ENCODE measurements at places on chromosomes 12 and 14.

DNA sequence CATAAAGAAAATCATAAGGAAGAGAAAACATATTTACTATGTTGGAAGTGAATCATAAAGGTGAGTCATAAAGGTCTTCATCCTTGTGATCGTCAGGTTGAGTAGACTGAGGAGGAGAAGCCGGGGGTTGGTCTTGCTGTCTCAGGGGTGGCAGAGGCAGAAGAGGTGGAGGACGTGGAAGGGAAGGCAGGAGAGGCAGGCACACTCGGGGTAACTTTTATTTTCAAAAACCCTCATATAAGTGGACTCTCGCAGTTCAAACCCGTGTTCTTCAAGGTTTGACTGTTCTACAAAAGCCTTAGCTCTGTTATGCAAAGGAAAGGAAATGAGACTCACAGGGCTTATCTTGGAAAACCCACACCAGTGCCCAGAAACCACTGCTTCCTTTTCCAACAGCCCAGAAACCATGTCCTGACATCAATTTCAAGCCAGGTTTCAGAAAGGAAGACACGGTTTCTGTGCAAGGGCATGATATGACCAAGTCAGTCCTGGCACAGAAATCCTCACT, 14.0 kb downstream of the SMCO2 start:
- H3K27me3 ChIP-seq, result peaks cover 4% of the 10 kb centered on the region
- H3K27ac ChIP-seq, result no peak overlapping the region
- DNase-seq, result peak; percentile 29
- H3K36me3 ChIP-seq, result no peaks in the 10 kb centered on the region

GRCh38 chr14:93727917-93728650, 60.2 kb downstream of the PRIMA1 start:
- DNase-seq, result no peak
- no peaks in the 10 kb centered on the region for H3K27me3 ChIP-seq
- no peaks in the 10 kb centered on the region for H3K36me3 ChIP-seq
- H3K4me3 ChIP-seq, result no peak overlapping the region
- no peak overlapping the region for H3K27ac ChIP-seq

DNA sequence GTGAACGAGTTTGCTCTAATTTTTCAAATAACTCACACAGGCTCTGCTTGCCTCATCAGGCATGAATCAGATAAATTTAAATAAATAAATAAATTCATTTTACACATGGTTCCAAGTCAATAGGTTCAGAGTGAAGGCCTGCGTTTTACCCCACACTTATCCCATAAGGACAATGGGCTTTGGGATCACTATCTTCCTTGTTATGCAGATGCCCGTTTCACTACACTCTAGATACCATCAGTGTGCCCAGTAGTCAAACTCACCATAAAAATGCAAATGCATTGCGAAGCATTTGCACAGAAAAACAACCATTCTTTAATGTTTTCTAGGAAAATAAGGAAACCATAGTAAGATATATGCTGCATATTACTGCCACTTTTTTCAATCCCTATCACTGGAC, 155.9 kb upstream of the CCDC196 start:
- H3K4me1 ChIP-seq, result no peaks in the 10 kb centered on the region
- DNase-seq, result no peak
- no peak overlapping the region for H3K4me3 ChIP-seq
- H3K36me3 ChIP-seq, result no peaks in the 10 kb centered on the region
- no peaks in the 10 kb centered on the region for H3K27me3 ChIP-seq

DNA sequence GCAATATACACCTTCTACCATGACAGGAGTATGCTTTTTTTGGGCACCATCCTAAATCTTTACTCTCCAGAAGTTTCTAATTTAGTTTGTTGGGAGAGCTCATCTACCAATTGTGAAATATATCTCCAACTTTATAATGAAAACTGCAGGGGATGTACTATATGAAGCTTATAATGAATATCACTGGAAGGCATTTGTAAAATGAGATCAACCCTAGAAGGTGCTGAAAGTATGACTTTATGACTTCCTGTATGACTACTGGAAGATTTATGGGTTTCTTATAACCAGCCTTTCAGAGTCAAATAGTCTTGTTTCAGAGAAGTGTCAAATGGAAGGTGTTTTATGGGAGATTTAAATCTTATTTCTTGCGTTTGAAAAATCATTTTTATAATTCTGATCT, 122.9 kb downstream of the MYRFL start:
- H3K36me3 ChIP-seq, result no peaks in the 10 kb centered on the region
- no peak for DNase-seq
- H3K27ac ChIP-seq, result no peak overlapping the region
- H3K4me3 ChIP-seq, result no peak overlapping the region
- no peaks in the 10 kb centered on the region for H3K4me1 ChIP-seq

GRCh38 chr12:96241846-96242256, 47.7 kb downstream of the ELK3 start:
- H3K36me3 ChIP-seq, result peaks cover 5% of the 10 kb centered on the region
- H3K27ac ChIP-seq, result no peak overlapping the region
- no peak for DNase-seq
- H3K27me3 ChIP-seq, result no peaks in the 10 kb centered on the region

GRCh38 chr12:27896419-27896990, 76.0 kb downstream of the PTHLH start:
- H3K27me3 ChIP-seq, result no peaks in the 10 kb centered on the region

- no peak overlapping the region for H3K27ac ChIP-seq
- peak; percentile 35 for DNase-seq
- no peaks in the 10 kb centered on the region for H3K36me3 ChIP-seq
These were observed 75.9 kb upstream of the FBRSL1 start for GRCh38 chr12:132413931-132414588.

- no peaks in the 10 kb centered on the region for H3K27me3 ChIP-seq
- no peaks in the 10 kb centered on the region for H3K4me1 ChIP-seq
- H3K27ac ChIP-seq, result no peak overlapping the region
These were observed 102.8 kb downstream of the SLC16A7 start for GRCh38 chr12:59698600-59698999.

- no peak overlapping the region for H3K27ac ChIP-seq
- H3K27me3 ChIP-seq, result no peaks in the 10 kb centered on the region
- peaks cover 11% of the 10 kb centered on the region for H3K36me3 ChIP-seq
These were observed 1.4 kb upstream of the MAP4K5 start for GRCh38 chr14:50533806-50534205.

- DNase-seq, result no peak
- H3K36me3 ChIP-seq, result no peaks in the 10 kb centered on the region
- no peaks in the 10 kb centered on the region for H3K27me3 ChIP-seq
- no peak overlapping the region for H3K4me3 ChIP-seq
- H3K27ac ChIP-seq, result no peak overlapping the region
- H3K4me1 ChIP-seq, result no peaks in the 10 kb centered on the region
These were observed 76.6 kb upstream of the TMPO start for GRCh38 chr12:98438656-98439230.

- H3K27me3 ChIP-seq, result no peaks in the 10 kb centered on the region
- no peak for DNase-seq
- H3K4me3 ChIP-seq, result no peak overlapping the region
- no peaks in the 10 kb centered on the region for H3K36me3 ChIP-seq
- no peaks in the 10 kb centered on the region for H3K4me1 ChIP-seq
These were observed 13.9 kb upstream of the TNFRSF1A start for GRCh38 chr12:6355491-6356373.

DNA sequence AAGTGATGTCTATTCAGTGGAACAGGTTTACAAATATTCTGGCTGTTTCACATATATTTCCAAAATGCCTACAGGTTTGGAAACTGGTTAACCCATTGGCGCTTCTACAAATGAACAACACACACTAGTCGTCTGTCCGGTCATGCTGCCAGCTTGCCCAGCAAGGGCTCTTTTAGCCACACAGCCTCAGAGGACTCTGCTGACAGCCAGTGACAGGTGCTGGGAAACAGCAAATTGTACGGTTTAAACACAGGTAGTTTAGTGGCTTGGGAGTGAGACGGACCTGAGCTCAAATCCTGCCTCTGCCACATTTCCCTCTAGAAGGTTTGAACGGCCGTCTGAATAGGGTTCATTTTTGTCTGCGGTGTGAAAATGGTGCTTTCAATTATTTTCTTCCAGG, 53.8 kb downstream of the MOK start:
- DNase-seq, result no peak
- H3K36me3 ChIP-seq, result no peaks in the 10 kb centered on the region
- H3K4me1 ChIP-seq, result no peaks in the 10 kb centered on the region
- no peak overlapping the region for H3K27ac ChIP-seq
- no peaks in the 10 kb centered on the region for H3K27me3 ChIP-seq

- H3K4me1 ChIP-seq, result no peaks in the 10 kb centered on the region
- H3K27ac ChIP-seq, result no peak overlapping the region
- no peak for DNase-seq
- no peaks in the 10 kb centered on the region for H3K36me3 ChIP-seq
These were observed 39.7 kb upstream of the AP4S1 start for GRCh38 chr14:30985796-30986195.

- H3K4me3 ChIP-seq, result no peak overlapping the region
- H3K4me1 ChIP-seq, result no peaks in the 10 kb centered on the region
- peak; percentile 27 for DNase-seq
- H3K27me3 ChIP-seq, result peaks cover 4% of the 10 kb centered on the region
- no peak overlapping the region for H3K27ac ChIP-seq
- no peaks in the 10 kb centered on the region for H3K36me3 ChIP-seq
These were observed 229.8 kb upstream of the LRIG3 start for GRCh38 chr12:59149995-59150642.

DNA sequence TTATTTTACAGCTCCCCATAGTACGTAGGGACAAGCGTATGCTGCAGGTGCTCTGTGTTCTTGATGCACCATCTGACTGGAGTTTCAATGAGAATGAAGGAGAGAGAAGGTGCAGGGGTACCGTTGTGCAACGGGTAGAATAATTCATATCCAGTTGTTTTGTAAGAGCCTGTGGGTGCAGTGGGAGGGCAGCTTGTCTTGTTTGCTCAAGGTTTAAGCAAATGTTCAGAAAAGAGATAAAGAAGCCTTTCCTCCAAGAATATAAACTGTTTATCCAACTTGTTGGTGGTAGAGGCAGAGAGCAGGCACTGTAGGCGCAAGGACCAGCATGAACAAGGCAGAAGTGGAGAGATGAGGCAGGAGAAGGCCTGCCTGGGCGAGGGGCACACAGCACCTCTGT, 64.2 kb downstream of the ADCK1 start:
- 0 out of 2 replicates have a peak, but pooled peaks cover 6% of the 10 kb centered on the region for H3K36me3 ChIP-seq
- no peak overlapping the region for H3K4me3 ChIP-seq
- H3K27me3 ChIP-seq, result no peaks in the 10 kb centered on the region
- no peak for DNase-seq
- no peak overlapping the region for H3K27ac ChIP-seq
- peaks cover 11% of the 10 kb centered on the region for H3K4me1 ChIP-seq

- H3K4me3 ChIP-seq, result no peak overlapping the region
- no peak overlapping the region for H3K27ac ChIP-seq
- no peaks in the 10 kb centered on the region for H3K4me1 ChIP-seq
- H3K36me3 ChIP-seq, result no peaks in the 10 kb centered on the region
These were observed 368.4 kb upstream of the E2F7 start for GRCh38 chr12:77433799-77434198.

DNA sequence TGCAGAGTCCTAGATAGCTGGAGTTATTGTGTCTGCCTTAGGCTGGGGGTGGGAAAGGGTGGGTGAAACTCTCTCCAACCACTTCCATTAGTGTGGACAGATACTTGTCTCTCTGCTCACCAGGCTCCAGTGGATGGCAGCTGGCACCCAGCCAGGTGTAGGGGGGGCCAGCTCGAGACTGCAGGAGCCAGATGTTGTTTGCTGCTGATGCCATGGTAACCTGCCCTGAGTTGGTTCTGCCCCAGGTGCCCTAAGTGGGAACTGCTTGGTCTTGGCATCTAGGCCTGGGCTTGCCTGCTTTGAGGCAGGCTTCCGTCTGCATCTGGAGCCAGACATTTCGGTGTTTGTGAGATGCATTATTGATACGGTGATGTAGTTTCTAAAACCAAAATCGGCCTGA, 82.2 kb downstream of the ADCK1 start:
- peaks cover 4% of the 10 kb centered on the region for H3K36me3 ChIP-seq
- H3K27ac ChIP-seq, result no peak overlapping the region
- no peaks in the 10 kb centered on the region for H3K4me1 ChIP-seq
- no peaks in the 10 kb centered on the region for H3K27me3 ChIP-seq
- peak; percentile 61 for DNase-seq

DNA sequence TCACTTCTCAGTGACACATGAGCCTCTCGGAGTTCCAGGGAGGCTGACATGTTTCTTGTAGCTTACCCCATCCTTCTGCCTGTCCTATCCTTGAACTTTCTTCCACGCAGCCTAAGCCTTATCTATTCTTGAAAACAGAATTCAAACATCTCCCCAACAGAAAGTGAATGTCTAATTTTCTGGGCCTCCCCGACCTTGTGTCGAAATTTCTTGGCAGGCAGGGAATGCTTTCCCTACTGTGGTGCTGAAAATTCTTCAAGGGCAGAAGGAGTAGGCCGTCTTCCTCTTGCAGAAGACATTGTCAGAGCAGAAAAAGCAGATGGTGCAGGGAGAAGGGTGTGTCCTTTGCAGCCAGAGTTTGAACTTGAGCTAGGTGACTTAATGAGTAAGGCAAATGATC, 63.0 kb upstream of the TCL1B start:
- H3K4me3 ChIP-seq, result no peak overlapping the region
- DNase-seq, result no peak
- H3K36me3 ChIP-seq, result no peaks in the 10 kb centered on the region
- no peaks in the 10 kb centered on the region for H3K27me3 ChIP-seq

DNA sequence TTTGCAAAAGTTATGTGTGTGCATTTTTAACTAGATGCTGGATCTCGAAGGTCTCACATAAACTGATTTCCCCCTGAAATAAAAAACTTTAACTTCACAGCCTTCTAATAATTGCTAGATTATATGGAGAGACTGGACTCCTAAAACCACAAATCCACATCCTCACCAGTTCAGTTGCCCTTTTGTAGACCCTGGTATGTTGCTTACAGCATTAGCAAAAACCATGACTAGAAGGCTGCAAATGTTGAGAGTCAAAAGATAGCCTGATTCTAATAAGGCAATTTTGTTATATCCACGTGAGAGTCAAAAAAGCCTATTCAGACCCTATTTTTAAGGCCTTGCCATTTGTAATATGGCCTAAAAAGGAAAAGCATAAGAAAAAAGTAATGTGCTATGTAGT, 37.4 kb downstream of the RASSF8 start:
- no peak overlapping the region for H3K4me3 ChIP-seq
- H3K36me3 ChIP-seq, result no peaks in the 10 kb centered on the region
- H3K27me3 ChIP-seq, result peaks cover 4% of the 10 kb centered on the region

All from DND-41 (cell line).